ENCODE measurements at places on chromosomes 7 and 10. TPM values are rescaled to one million over a fixed set of nuclear protein-coding genes. Genes with fewer than 3 reads are reported as not detected.

- DNase-seq = no peak
Observed at GRCh38 chr7:155223503-155223902, 74.2 kb upstream of the INSIG1 start.

DNA sequence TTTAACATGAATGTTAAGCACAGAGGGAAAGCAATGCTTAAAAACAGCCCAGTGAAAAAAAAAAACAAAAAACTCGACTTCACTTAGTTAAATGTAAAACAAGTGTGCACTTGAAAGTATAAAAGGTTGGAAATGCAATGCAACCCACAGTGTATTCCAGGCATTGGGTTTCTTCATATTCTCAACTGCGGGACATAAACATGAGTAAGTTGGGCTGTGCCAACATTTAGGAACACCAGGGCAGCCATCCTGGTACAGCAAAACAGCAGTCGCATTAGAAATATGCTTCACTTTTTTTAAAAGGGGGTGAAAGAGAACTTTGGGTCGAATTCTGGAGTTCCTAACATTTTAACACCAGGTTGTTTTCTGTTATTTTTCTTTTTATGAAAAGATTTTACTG is 937 bp downstream of the STEAP1 start:
- DNase-seq = no peak

GRCh38 chr7:4015996-4016395 is 666.1 kb upstream of the FOXK1 start:
- DNase-seq = no peak

DNA sequence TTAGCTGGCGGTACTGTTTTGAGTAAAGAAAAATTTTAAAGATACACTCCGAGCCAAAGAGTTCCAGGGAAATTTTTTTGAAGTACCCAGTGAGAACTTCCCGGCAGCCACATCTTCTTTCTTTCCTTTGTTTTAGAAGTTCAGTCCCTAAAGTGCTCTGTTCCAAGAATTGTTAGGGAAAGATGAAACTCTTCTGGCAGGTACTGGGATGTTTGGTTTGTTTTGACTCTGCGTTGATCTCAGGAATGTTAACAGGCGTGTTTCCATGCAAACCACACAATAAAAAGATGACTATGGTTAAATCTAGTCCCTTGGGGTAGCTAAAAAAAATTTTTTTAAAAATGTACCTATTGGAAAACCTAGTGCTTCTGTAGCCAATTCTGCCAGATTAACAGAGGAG is 224.7 kb upstream of the PHYHIPL start:
- DNase-seq = peak; percentile 65

GRCh38 chr7:92765725-92766124 is 70.6 kb downstream of the CDK6 start:
- no peak for DNase-seq

The DRGX gene
- polyA plus RNA-seq = not detected

- no peak for DNase-seq
Observed at GRCh38 chr7:2097492-2097891, 135.3 kb downstream of the MAD1L1 start.

DNA sequence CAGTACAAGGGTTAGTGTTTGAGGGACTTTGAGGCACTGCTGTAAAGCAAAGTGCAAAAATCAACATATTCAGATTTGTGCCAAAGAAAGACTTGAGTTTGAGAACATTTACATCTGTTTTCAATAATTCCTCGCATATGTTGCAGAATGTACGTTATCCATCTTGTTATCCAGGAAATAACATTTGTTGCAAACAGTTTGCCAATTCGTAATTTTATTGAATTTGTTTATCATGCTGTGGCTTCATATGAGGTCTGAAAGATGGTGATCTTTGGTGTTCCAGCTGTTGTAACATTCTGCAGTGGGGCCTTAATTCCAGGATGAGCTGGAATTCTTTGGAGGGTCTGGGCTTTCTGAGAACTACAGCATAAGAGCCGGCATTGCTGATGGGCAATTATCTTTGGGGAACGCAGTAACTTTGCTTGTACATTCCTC is 396.2 kb downstream of the LRMDA start:
- no peak for DNase-seq

GRCh38 chr7:145645135-145645515 is 471.5 kb upstream of the CNTNAP2 start:
- no peak for DNase-seq

DNA sequence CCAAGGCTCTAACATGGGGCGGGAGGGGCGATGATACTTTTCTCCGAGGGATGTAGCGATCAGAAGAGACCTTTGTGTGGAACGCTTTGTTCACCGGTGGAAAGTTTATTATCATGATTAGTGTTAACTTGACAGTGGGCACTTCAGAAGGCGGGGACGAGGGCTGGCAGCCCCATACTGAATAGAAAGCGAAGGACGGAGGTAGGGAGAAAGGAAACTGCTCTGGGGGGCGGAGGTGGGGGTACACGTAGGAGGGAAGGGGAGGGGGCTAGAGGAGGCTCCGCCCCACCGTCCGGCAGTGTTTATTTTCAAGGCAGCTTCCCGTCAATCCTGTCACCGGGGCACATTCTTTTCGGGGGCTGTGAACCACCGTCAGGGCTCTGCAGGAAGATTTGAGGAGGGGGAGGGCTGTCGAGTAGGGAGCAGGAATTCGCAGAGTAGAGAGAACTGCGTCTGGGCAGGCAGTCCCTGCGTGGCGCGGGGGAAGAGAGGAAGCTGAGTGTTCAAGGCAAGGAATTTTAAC is 9.4 kb upstream of the NKX2-3 start:
- peak; percentile 55 for DNase-seq

DNA sequence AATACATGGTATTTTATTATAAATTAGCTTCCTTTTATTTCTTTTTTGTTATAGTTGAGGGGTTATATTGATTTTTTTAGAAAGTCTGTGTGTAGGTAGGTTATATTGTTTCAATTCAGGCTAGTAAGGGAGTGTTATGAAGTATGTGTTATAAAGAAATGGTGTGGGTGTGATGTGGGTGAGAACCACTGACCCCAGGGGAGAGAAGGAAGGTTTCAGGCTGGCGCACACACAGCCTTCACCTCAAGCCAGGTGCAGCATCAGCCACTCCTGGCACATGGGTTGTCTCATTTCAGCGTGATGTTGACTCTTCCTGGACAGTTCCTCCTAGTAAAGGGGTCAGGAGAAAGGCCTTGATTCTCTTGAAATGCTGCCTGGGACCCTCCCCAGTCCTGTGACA is 291.3 kb downstream of the POU6F2 start:
- DNase-seq = no peak

GRCh38 chr7:30028216-30028748 is at the start of gene PLEKHA8:
PLEKHA8 (plus strand) TSS chr7:30028412; CDS start chr7:30028763, 351 bp downstream.
- DNase-seq = peak; percentile 96

- DNase-seq = peak; percentile 47
Observed at GRCh38 chr10:133224756-133225372, 5.2 kb upstream of the UTF1 start.

DNA sequence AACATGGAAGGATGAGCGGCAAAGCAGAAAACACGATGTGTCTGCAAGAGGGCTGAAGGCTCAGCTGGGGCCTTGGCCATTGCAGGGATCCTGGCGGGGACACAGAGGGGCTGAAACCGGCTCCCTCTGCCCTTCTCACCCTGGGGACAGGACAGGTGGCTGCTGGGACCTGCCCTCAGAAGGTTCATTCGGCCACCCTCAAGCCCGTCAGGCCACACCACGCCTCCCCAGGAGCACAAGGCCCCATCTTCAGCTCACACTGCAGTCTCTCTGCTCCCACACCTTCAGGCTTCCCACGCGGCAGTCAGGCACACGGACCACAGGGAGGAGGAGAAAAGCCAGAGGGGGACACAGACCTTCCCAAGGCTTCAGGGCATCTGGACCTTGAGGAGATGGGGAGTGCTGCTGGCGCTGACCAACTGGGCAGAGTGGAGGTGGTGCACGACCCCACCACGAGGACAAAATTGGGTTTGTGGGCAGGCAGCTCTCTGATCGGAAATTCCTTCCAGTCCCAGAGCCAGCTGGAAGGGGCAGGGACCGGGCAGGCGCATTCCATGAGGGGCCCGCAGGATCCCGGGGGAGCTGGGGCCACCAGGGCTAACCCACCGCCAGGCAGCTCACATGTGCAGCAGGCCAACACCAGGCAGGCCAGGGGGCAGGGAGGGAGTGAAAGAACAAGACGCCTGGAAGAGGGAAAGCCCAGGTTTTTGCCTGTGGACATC is 104.0 kb downstream of the MAD1L1 start:
- DNase-seq = no peak

GRCh38 chr10:117860823-117861222 is 185.9 kb downstream of the RAB11FIP2 start:
- DNase-seq = peak; percentile 15

The ZFAND2A gene
- 53.1 TPM for polyA plus RNA-seq

The TSPAN13 gene
- polyA plus RNA-seq = 41.5 TPM

DNA sequence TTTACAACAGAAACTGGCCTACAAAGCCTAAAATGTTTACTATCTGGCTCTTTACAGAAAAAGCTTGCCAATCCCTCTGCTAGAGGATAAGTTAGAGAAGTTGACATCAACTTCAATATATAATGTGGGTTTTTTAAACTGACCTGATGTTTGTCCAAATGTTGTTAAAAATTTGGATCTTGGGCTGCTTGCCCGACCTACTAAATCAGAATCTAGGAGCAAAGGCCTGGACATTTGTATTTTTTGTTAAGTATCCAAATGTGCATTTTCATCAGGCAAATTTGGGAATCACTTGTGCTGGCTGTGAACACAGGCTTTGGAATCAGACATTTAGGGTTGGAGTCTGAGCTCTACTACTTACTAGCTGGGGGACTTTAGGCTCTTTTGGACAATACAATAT is 252.7 kb upstream of the CSTF2T start:
- DNase-seq = no peak

The ANKRD61 gene
- not detected for polyA plus RNA-seq

The SORCS3 gene
- 0.25 TPM for polyA plus RNA-seq

The FAM25G gene
- polyA plus RNA-seq = not detected

GRCh38 chr10:85641479-85642009 is 725.1 kb downstream of the GRID1 start:
- peak; percentile 41 for DNase-seq
